ENCODE measurements at places on chromosomes 7 and 10. TPM values are rescaled to one million over a fixed set of nuclear protein-coding genes. Genes with fewer than 3 reads are reported as not detected.

- DNase-seq = no peak
Measured at GRCh38 chr10:21432266-21432665, 93.2 kb downstream of the SKIDA1 start.

GRCh38 chr7:108201766-108202165 is 71.6 kb upstream of the LAMB4 start:
- no peak for DNase-seq

GRCh38 chr7:67056683-67057082 is 60.0 kb downstream of the TYW1 start:
- DNase-seq = no peak

DNA sequence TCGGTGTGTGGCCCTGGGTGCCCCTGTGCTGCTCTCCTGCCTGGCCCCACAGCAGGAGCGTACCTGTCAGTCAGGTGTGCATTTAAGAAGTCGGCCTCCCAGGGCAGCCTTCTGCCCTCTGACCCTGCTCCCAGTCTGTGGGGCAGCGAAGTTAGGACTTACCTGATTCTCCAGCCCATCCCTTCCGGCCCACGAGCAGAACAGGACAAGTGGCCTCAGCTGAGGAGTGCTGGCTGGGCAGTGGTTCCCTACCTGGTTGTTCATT is 24.7 kb downstream of the CTBP2 start:
- DNase-seq = no peak

- DNase-seq = no peak
Measured at GRCh38 chr7:28784171-28784902, 173.8 kb downstream of the TRIL start.

GRCh38 chr7:118731854-118732253 is 507.4 kb downstream of the ANKRD7 start:
- DNase-seq = no peak

- DNase-seq = peak; percentile 92
Measured at GRCh38 chr10:52883996-52884871, 111.7 kb upstream of the MBL2 start.

BLNK gene
- not detected for total RNA-seq

SORBS1 gene
- 16.8 TPM for total RNA-seq
